ENCODE measurements at places on chromosomes 4 and X.

DNA sequence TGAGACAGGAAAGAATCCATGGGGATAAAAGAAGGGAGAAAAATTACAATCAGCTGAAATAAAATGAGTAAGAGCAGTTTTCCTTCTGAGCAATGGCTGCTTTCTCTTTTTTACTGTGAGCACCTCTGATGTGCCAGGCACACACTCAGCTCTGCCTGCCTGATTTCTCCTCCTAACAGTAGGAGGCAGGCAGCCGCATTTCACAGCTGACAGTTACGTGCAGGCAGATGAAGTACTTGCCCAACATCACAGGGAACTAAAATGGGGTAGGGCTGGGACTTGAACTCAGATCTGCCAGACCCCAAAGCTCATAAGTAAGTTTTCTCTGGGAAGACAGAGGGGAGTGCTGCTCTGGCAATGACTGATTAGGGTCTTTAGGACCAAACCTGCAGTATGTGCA is 54.6 kb downstream of the C4orf50 start:
- no peak for DNase-seq

DNA sequence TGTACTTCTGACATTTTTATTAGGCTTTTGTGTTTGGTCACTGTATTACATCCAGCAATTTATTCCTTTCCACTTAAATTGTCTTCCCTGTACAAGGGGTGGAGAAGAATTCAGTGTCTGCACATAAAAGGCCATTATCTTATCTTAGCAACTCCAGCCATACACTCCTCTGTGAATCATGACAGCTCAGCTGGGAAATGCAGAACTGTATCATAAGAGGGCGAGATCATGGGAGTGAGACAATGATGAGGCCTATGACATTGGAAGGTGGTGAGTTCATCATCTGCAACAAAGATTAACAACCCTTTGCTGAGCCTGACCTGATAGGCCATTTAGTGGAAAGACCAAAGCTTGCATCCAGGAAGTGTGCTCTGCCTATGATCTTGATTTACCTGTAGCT is 33.3 kb downstream of the SLIT2 start:
- no peak for DNase-seq

DNA sequence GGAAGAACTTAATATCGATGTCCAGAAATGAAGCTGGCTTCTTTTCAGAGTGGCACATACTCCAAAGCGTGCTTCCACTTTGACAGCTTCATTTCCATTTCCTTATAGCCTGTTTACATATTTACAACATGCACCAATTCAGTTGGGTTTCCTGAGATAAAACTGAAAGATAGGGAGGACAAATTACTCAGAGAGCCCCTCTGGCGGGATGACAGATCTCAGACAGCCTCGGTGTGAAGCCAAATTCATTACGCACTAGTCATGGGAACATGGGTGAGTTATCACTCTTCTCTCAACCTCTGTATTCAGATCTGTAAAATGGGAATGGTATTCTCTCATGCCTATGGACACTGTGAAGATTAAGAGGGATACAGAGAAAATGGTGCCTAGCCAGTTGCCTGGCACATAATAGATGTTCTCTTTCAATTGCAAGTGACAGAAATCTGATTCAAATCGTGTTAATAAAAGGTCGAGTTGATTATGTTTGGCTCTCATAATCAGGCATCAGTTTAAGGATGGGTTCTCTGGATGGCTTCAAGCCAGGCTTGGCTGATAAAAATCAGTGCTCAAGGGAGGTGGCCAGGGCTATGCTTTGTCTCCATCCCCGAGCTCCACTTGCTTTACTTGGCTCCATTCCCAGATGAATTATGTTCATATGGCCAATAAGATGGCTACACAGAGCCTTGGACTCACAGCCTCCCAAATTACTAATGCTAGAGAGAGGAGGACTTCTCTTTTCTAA is 132.2 kb upstream of the C1QTNF7 start:
- DNase-seq = no peak

- DNase-seq = no peak
These were observed 5.7 kb upstream of the JADE1 start for GRCh38 chr4:128803783-128804182.

DNA sequence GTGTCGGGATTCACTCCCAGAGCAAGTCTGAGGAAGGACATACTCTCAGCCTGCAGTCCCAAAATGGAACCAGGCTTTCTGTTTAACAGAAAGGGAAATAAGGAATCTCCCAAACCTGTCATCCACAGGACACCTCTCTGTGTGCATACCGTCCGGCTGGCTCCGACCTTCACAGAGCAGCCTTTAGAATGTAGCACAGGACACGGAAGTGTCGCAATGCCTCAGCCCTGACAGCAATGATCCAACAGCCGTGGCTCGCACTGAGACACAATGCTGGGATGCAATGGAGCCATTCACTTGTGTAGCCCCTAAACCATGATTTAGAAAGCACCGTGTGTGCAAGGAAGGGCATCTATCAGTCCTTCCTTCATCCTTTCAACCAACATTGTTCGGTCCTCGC is 15.5 kb upstream of the HELT start:
- peak; percentile 24 for DNase-seq

- no peak for DNase-seq
These were observed 17.6 kb downstream of the TRIM61 start for GRCh38 chr4:164959896-164960295.

GRCh38 chr4:148643851-148644250 is 201.6 kb upstream of the NR3C2 start:
- no peak for DNase-seq

DNA sequence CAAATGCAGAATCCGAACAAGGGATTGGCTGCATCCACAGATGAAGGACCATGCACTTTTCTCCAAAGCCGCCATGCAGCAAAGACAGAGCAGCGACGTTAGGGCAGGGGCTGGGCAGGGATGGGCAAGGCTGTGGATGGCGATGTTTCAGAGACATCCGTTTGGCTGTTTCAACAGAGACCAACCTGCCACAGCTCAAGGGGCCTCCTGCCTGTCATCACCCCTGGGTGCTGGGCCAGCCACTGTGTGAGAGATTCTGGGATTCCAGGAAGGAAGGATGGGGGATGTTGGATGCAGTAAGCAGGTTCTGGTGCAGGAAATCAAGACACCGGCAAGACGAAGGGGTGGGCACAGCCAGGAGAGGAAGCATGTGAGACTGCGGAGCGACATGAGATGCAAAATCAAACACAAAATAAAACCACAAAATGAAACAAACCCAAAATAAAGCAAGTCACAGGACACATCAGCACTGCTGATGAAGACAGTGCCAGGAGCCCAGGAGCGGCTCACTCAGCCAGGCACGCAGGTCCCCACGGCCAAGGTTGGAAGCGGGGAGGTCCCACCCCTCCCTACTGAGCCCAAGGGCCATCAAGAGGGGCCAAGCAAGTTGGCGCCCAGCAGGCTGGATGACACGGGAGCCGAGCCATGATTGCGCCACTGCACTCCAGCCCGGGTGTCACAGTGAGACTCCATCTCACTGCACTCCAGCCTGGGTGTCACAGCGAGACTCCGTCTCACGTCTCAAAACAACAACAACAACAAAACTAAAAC is 68.1 kb downstream of the FAM53A start:
- DNase-seq = no peak

DNA sequence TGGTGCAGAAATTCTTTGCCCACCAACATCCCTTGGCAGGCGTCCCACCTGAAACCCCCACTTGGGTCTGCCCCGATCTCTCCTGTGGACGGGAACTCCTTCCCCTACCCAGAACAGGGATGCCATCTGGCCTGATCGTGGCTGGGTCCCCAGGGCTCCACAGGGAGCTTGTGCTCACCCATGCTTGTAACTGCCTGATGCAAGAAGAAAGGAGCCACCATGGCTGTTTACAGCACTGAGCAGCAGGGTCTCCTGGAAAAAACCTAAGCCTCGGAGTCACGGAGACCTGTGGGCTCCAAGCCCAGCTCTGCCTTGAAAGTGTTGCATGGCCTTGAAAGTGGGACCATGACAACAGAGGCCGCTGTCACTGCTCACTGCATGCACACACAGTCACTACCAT is 101.5 kb upstream of the AFAP1 start:
- DNase-seq = no peak

DNA sequence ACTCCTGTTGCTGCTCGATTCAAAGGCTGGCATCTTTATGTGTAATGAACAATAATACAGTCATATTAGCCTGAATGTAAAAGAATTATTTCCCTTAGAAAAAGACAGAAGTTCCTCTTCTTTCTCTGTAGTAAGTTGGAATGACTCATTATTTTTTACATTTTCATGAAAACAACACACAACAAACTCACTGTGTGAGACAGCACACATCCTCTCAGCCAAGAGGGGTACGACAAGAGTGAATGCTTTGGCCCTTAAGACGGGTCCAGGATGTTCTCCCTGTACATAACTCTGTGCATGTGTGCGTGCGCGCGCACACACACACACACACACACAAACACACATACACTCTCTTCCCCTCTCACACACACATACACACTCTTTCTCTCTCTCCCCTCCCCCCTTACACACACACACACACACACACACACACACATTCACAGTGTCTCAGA is 72.8 kb downstream of the MANBA start:
- no peak for DNase-seq

DNA sequence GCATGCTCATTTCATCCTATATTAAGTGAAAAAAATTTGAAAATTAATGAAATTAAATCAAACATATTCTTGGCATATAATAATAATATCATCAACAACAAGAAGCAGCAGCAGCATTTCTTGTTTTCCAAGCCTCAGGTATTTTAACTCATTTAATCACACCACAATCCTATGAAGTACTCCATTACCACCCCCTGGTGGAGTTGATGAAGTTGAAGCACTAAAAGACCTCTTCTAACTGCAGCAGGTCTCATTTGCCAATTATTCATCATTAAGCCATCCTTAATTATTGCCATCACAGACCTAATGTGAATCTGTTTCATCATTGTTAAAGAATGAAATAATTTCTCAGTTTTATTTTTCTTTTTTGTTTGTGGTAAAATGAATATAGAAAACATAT is 801.4 kb upstream of the GRID2 start:
- no peak for DNase-seq

DNA sequence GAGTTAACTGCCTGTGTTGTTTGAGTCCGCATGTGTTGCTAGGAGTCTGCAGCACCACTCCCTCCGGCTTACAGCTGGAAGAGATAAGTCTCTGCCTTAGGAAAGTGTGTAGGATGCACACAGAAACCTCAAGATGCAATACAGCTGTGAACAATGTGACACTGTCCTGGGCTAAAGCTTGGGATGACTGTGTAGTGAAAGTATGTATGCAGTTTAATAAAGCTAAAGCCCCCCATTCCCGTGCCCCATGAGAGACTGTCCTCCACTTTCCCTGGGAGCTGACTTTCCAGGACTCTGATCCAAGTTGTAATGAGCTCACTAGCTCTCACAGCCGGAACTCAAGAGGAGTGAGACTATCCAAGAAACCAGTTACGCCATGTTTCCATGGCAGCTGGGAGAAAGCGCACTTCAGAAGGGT is 156.6 kb upstream of the FTHL17 start:
- no peak for DNase-seq

DNA sequence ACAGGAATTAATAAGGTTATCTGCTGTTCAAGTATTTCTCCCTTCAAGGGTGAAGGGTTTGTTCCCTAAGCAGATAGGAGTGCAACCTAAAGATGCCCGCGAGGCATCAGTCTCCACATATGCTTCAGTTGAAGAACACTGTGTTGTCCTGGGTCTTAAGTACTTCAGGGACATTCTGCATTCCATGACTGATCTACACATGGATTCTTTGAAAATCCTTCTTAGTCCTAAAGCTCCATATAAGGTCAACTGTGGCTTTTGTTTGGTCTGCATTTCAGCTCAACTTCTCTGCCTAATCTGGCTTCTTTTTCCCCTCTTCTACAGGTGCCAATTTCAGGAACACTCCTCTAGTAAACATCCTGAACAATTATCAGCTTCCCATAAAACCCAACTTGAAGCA is 21.8 kb upstream of the CTSO start:
- no peak for DNase-seq

DNA sequence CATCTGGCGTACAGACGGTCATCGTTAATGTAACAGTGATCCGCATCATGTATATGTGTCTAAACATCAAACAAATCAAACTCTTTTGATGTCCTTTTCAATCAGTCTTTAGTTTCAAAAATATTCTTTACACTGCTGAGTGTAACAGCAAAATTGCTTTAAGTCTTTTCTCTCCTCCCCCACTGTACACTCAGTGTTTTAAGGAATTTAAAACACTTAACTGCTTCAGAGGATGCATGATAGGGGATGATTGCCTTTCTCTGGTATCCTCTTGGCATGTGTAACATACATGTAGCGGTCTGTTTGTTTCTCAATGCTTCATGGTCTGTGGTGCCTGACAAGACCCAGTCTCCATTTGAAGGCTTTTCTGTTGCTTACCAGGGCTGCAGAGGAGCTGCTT is 41.6 kb downstream of the LIMCH1 start:
- no peak for DNase-seq

DNA sequence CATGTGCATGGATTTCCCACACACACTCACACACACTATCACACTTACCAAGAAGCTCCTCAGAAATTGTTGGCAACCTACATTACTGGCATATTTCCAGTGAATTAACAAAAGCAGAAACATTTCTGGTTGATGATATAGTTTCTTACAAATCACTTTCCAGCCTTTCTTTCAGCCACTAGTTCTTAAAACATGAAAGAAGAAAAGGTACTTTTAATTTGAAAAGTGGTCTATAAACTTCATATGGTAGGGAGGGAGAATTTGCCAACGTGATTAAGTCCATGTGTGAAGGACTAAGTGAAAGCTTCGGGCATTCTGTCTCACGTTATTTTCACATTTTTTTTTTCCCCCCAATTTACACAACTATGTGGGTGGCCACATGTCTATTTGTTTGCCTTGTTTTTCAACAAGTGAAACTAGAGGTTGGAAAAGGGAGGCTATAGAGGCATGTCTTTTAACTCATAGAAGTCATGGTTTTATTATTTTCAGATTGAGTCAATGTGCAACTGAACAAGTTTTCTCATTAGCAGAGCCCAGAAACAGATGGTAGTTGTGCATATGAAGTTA is 832.1 kb upstream of the INTU start:
- DNase-seq = no peak

- DNase-seq = no peak
These were observed 310.9 kb downstream of the MID1IP1 start for GRCh38 chrX:39112143-39112542.

DNA sequence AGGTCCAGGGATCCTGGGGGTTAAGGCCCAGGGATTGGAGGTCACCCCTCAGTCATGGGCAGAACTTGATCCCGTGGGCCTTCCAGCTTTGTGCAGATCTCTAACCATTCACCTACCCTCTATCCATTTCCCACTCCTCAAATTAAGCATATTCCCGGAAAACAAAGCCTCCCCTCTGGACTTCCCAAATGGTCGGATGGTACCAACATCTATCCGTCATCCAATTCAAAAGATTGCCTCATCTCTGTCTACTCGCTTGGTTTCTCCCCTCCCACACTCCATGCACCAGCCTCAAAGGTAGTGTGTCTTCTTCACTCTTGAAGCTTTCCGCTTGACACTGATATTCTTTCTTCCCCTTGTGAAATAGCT is 473 bp upstream of the BCLAF3 start:
- DNase-seq = no peak

DNA sequence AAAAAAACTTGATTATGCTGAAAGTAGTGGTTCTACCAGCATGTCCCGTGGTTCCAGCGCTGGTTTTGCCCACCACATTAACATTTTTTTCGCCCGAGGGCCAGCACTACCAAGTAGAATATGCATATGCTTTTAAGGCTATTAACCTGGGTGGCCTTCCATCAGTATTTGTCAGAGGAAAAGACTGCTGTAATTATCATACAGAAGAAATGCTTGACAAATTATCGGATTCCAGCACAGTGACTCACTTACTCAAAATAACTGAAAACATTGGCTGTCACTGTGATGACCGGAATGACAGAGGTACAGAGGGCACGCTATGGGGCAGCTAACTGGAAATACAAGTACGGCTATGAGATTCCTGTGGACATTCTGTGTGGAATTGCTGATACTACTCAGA is 34.6 kb downstream of the PRPS2 start:
- DNase-seq = no peak

- no peak for DNase-seq
These were observed 49.0 kb downstream of the AGA start for GRCh38 chr4:177393236-177393635.

Data from posterior vena cava (tissue), 2 donors.